ENCODE measurements at places on chromosomes 2 and 18.

- H3K4me1 ChIP-seq = no peaks in the 10 kb centered on the region
- no peaks in the 10 kb centered on the region for H3K27me3 ChIP-seq
- no peak for DNase-seq
- H3K36me3 ChIP-seq = no peaks in the 10 kb centered on the region
Measured at GRCh38 chr2:141393214-141393545, 737.6 kb downstream of the LRP1B start.

- no peak for DNase-seq
- no peak overlapping the region for H3K27ac ChIP-seq
- no peaks in the 10 kb centered on the region for H3K27me3 ChIP-seq
- peaks cover 12% of the 10 kb centered on the region for H3K4me1 ChIP-seq
- no peaks in the 10 kb centered on the region for H3K36me3 ChIP-seq
- no peak overlapping the region for H3K4me3 ChIP-seq
Measured at GRCh38 chr18:33573193-33573592, 4.8 kb upstream of the ASXL3 start.

DNA sequence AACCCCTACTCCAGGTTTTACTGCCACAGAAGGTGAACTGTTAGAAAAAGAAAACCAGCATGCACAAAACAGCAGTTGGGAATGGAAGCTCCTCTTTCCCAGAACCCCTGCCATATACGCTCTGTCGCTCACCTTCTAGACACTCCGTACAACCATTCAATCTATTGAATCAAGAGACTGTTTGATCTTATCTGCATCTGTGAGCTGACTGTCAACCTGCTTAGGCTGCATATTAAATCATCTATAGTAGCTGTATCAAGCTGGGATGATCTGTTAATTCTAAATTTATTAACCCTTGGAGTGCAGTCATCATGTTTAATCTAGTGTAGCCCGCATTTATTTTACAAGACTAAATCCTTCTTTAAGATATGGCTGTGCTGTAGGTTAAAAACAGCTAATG is 13.6 kb upstream of the BCL11A start:
- no peaks in the 10 kb centered on the region for H3K27me3 ChIP-seq
- H3K36me3 ChIP-seq = no peaks in the 10 kb centered on the region
- H3K4me3 ChIP-seq = no peak overlapping the region
- no peak overlapping the region for H3K27ac ChIP-seq

DNA sequence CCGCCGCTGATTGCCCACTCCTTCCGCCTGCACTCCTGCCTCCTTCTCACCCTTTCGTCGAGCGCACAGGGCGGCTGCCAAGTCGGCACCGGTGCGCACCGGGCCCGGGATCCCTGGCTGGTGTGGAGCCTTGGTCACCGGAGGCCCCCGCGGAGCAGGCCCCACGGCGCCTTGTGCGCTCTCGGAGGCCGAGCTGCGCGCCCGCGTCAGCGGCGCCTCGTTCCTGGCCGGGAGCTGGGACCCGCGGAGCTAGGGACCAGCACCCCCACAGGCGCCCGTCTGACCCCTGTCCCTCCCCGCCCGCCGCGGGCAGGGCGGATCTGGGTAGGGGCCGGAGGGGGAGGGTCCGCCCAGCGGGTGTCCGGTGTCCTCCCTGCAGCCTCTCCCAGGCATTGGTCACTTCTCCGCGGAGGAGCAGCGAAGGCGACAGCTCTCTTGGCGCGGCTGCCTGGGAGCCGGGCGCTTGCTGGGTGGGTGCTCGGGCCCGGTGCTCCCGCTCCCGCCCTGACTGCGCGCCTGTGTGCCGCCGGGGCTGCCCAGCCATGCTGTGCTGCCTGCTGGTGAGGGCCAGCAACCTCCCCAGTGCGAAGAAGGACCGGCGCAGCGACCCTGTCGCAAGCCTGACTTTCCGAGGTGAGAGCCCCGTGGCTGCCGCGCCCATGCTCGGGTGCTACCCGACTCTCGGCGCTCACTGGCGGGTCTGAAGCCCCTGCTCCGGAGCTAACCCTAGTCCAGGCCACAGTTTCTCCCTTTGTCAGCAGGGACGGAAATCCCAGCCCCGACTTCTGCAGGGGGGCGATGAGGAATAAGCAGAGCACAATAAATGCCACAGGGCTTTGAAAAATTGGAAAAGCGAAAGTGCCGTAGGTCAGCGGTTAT is 13.2 kb downstream of the DYSF start:
- H3K4me3 ChIP-seq = no peak overlapping the region
- no peaks in the 10 kb centered on the region for H3K36me3 ChIP-seq
- H3K4me1 ChIP-seq = no peaks in the 10 kb centered on the region
- H3K27ac ChIP-seq = no peak overlapping the region

DNA sequence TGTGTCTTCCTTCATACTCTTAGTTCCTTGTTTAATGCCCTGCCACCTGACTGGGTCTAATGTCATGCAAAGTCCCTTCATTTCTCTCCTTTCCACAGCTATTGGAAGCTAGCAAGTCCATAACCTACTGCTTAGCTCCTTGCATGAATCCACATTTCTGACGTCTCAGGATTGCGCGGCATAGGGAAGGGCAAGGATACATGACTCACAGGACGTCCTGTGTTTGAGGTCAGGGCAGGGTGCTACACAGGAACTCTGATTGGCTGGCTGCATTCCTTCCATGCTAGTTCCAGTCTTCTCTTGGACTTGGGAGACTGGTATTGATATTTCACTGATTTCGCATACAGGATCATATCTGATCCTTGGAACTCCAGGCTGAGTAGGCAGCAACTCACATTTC is 137.9 kb downstream of the CDH2 start:
- no peaks in the 10 kb centered on the region for H3K4me1 ChIP-seq
- no peaks in the 10 kb centered on the region for H3K27me3 ChIP-seq
- H3K36me3 ChIP-seq = no peaks in the 10 kb centered on the region
- H3K27ac ChIP-seq = no peak overlapping the region
- no peak overlapping the region for H3K4me3 ChIP-seq
- DNase-seq = no peak

DNA sequence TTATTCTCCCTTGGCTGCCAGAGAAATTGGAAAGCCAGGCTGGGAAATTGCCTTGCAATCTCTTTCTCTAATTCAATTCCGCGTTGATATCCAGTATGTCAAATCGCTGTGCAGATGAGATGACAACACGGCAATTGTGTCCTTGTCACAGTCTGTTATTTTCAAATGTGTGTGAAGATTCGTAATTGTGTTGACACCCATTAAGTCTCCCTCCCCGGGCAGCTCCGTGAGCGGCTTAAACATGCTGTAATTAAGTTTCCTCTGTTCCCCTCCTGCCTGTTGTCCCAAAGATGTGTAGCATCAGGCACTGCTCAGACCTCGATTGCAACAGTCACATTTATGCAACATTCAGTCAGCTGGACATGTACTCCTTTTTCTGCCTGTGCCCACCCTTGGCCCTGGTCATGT is 209.5 kb downstream of the LPIN1 start:
- DNase-seq = no peak
- no peak overlapping the region for H3K4me3 ChIP-seq
- H3K4me1 ChIP-seq = no peaks in the 10 kb centered on the region
- no peaks in the 10 kb centered on the region for H3K27me3 ChIP-seq

GRCh38 chr2:96153991-96154431 is 8.8 kb upstream of the DUSP2 start:
- H3K4me1 ChIP-seq = peaks cover 31% of the 10 kb centered on the region
- no peak for DNase-seq
- H3K36me3 ChIP-seq = no peaks in the 10 kb centered on the region
- H3K27me3 ChIP-seq = no peaks in the 10 kb centered on the region
- H3K27ac ChIP-seq = no peak overlapping the region
- no peak overlapping the region for H3K4me3 ChIP-seq

- no peaks in the 10 kb centered on the region for H3K4me1 ChIP-seq
- no peaks in the 10 kb centered on the region for H3K27me3 ChIP-seq
- no peak overlapping the region for H3K4me3 ChIP-seq
- DNase-seq = no peak
Measured at GRCh38 chr2:47221946-47222345, 66.8 kb upstream of the STPG4 start.

- peaks cover 3% of the 10 kb centered on the region for H3K4me1 ChIP-seq
- H3K36me3 ChIP-seq = no peaks in the 10 kb centered on the region
- DNase-seq = peak; percentile 84
- no peak overlapping the region for H3K4me3 ChIP-seq
Measured at GRCh38 chr2:127197475-127198385, 22.4 kb downstream of the CYP27C1 start.

- DNase-seq = no peak
- H3K27me3 ChIP-seq = no peaks in the 10 kb centered on the region
- H3K36me3 ChIP-seq = peaks cover 85% of the 10 kb centered on the region
- peaks cover 4% of the 10 kb centered on the region for H3K4me1 ChIP-seq
Measured at GRCh38 chr18:62569081-62569655, 46.3 kb downstream of the ZCCHC2 start.

GRCh38 chr2:8120506-8120860 is 561.4 kb upstream of the ID2 start:
- H3K27ac ChIP-seq = no peak overlapping the region
- no peak for DNase-seq
- H3K4me3 ChIP-seq = no peak overlapping the region
- no peaks in the 10 kb centered on the region for H3K27me3 ChIP-seq
- H3K4me1 ChIP-seq = peaks cover 14% of the 10 kb centered on the region
- H3K36me3 ChIP-seq = no peaks in the 10 kb centered on the region

DNA sequence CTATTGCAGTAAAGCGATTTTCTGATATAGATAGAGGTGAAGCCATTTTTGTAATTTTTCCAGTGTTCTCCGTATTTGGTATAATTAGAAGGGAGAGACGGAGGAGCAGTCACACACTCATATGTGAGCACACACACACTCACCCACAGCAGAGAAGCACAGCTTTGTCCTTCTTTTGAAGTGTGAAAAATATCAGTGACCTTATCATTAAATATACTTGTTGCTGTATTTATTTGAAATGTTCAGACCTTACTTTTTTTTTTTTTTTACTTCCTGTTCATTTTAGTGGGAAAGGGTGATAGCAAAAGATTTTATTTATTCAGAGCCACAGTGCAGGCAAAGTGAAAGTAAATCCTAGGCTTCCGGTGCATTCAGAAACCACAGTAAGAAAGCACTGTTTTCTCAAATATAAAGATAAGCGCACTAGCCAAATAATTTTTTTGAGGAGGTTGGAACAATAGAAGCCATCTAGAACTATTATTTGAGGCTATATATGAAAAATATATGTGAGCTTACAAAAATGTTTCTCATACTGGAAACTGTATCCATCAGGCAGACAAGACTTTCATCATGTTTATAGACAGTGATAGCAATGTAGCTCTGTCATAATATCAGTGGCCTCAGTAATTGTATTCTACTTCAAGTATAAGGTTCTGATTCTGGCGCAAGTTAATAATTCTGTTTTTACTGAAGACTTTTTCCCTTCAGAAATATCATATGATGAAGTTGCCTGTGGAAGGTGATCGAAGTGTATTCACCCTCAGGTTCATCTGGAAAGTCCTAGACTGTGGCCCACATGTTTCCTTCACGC is 37.2 kb downstream of the TSHZ1 start:
- no peak for DNase-seq
- no peak overlapping the region for H3K27ac ChIP-seq
- no peak overlapping the region for H3K4me3 ChIP-seq
- H3K36me3 ChIP-seq = no peaks in the 10 kb centered on the region
- H3K27me3 ChIP-seq = no peaks in the 10 kb centered on the region

- H3K4me3 ChIP-seq = no peak overlapping the region
- no peak overlapping the region for H3K27ac ChIP-seq
- H3K27me3 ChIP-seq = no peaks in the 10 kb centered on the region
- no peaks in the 10 kb centered on the region for H3K36me3 ChIP-seq
- no peaks in the 10 kb centered on the region for H3K4me1 ChIP-seq
Measured at GRCh38 chr2:49309461-49309860, 155.1 kb upstream of the FSHR start.

GRCh38 chr2:128489526-128490273 is 171.0 kb upstream of the HS6ST1 start:
- no peak overlapping the region for H3K27ac ChIP-seq
- DNase-seq = no peak
- H3K4me1 ChIP-seq = no peaks in the 10 kb centered on the region
- H3K4me3 ChIP-seq = no peak overlapping the region

DNA sequence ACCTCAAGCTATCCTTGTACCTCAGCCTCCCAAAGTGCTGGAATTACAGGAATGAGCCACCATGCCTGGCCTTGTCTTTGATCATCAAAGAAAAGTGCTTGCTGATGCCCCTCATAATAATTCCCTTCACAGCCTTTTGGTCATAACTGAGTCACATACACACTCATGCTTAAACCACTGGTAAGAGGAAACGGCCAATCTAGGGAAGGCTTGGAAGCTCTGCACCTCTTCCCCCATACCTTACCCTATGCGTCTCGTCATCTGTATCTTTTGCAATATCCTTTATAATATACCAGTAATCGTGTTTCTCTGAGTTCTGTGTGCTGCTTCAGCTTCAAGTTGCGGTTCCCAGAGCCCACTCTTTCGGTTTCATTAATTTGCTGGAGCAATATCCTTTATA is 4.8 kb upstream of the RNF138 start:
- H3K36me3 ChIP-seq = no peaks in the 10 kb centered on the region
- no peaks in the 10 kb centered on the region for H3K27me3 ChIP-seq
- peaks cover 14% of the 10 kb centered on the region for H3K4me1 ChIP-seq
- no peak for DNase-seq

- DNase-seq = peak; percentile 51
- H3K27ac ChIP-seq = no peak overlapping the region
- H3K36me3 ChIP-seq = no peaks in the 10 kb centered on the region
- H3K4me1 ChIP-seq = no peaks in the 10 kb centered on the region
Measured at GRCh38 chr2:118269408-118270051, 181.3 kb downstream of the INSIG2 start.

GRCh38 chr2:23673830-23674679 is 252.9 kb downstream of the ATAD2B start:
- H3K36me3 ChIP-seq = no peaks in the 10 kb centered on the region
- H3K4me3 ChIP-seq = no peak overlapping the region
- peak; percentile 78 for DNase-seq
- H3K27me3 ChIP-seq = no peaks in the 10 kb centered on the region
- H3K27ac ChIP-seq = no peak overlapping the region

- H3K36me3 ChIP-seq = no peaks in the 10 kb centered on the region
- H3K4me3 ChIP-seq = no peak overlapping the region
- no peak overlapping the region for H3K27ac ChIP-seq
- H3K27me3 ChIP-seq = no peaks in the 10 kb centered on the region
- no peaks in the 10 kb centered on the region for H3K4me1 ChIP-seq
- no peak for DNase-seq
Measured at GRCh38 chr18:38250971-38251370, 685.4 kb upstream of the CELF4 start.

GRCh38 chr2:156480376-156480775 is 44.2 kb downstream of the GPD2 start:
- no peaks in the 10 kb centered on the region for H3K27me3 ChIP-seq
- no peak for DNase-seq
- no peak overlapping the region for H3K27ac ChIP-seq
- H3K36me3 ChIP-seq = no peaks in the 10 kb centered on the region
